ENCODE measurements at places on chromosomes 3 and 15.

DNA sequence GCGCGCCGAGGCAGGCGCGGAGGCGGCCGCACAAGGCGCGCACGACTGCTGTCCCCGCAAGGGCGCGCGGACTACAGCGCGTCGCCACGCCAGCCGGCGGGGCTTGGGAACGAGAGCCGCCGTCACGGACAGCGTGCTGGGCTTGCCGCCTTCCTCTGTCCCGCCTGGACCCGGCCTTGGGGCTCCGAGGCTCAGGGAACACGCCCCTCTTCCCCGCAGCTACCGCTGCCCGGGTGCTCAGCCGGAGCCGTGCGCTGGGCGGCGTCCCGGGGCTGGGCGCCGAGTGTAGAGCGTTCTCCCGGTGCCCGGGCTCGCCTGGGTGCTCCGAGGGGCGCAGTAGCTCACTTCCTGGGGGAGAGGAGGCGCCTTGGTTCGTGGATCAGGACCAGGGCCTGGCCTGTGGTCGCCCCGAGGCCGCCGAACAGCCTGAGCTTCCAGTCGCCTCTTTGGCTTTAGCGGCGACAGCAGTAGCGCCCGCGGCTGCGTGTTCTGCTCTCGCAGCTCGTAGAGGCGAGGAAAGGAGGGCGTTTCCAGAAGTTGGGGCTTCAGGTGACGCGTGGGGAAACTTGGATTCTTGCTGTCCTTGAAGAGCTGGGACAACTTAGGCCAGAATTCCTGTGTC, 226.7 kb upstream of the C2CD4B start:
- peak; percentile 49 for DNase-seq

- no peak for DNase-seq
Measured at GRCh38 chr15:29682781-29683180, 139.5 kb downstream of the TJP1 start.

GRCh38 chr3:153634683-153635082, 472.7 kb downstream of the RAP2B start:
- DNase-seq = no peak

GRCh38 chr15:98123297-98123696, 162.8 kb downstream of the ARRDC4 start:
- no peak for DNase-seq

GRCh38 chr3:122774564-122774963, 19.1 kb downstream of the HSPBAP1 start:
- no peak for DNase-seq

GRCh38 chr15:72445426-72445825, 28.7 kb upstream of the ARIH1 start:
- no peak for DNase-seq

DNA sequence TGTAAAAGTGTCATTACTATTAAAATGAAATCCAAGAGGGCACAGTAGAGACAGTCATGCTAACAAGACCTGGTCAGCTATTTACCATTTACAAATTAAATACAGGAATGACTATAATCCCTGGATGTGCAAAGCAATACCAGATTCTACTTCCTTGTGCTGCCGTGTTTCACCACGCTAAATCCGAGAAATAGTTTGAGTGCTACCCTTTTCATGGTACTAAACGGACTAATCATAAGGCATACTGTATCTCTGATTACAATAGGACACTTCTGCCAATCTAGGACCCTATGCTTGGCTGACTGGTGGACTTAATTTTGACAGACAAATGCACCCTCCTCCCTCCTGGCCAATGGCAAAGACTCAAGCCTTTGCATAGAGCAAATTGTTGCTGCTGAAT, 63.0 kb upstream of the NR2F2 start:
- DNase-seq = no peak

GRCh38 chr15:61195116-61196002, 33.7 kb downstream of the RORA start:
- no peak for DNase-seq

GRCh38 chr15:41115161-41115651, 874 bp downstream of the INO80 start:
- DNase-seq = no peak

DNA sequence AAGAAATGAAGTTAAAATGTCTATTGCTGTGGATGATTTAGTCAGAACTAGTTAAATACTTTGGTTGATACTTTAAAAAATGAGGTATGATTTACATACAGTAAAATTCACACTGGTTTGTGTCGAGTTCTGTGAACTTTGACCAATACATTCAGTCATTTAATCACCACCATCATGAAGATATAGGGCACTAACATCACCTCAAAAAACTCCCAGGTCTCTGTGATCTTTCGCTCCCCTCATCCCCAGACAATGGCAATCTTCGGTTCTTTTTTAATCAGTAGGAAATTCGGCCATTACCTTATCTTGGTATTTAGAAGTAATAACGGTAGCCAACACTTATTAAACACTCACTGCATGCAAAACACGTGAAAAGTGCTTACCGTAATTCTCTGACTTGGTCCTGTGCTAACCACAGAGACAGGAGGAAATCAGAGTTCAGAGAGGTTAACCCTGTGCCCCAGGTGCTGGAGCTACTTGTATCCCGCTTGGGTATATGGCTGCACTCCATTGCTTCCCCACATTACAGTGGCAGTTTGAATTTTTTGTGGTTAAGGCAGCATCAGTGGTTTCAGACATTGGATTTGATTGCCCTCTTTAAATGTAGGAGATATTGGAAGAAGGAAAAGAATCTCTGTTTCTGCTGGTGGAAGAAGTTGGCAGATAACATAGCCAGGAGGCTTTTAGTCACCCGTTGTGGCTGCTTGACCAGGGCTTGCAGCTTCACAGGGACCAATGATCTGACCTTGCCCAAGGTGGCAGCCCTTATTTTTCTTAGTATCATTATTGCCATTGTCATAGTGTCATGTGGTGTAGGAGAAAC, 4.2 kb downstream of the PLCL2 start:
- no peak for DNase-seq
